ENCODE measurements at places on chromosomes 2 and 18.
A peak's percentile ranks its signal among the peaks of the same experiment; 100 is the strongest.

DNA sequence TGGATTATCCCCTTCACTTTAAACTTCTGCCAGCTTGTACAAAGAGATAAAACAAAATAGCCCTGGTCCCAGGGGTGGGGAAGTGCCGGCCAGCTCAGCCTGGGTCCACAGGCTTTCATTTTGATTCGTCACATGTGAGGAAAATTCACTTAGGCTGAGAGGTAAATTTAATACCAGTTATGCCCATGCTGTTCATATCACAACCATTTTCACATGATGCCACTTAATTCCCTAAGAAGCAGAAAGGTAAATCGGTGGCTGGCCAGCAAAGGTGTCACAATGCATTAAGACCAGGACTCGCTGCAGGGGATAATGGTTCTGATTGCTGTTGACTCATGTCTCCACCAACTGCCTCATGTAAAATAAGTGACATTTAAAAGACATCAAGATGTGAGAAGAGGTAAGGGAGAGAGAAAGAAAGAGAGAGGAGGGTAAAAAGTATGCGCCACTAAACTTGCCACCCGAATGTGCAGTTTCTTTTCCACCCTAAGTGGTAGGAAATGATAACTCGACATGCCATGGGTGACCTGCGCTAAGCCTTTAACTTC is 261.0 kb upstream of the SIX3 start:
- DNase-seq, result no peak

- no peak for DNase-seq
Observed at GRCh38 chr2:156779416-156780120, 343.4 kb downstream of the GPD2 start.

- DNase-seq, result no peak
Observed at GRCh38 chr2:216119146-216119545, 10.0 kb downstream of the XRCC5 start.

DNA sequence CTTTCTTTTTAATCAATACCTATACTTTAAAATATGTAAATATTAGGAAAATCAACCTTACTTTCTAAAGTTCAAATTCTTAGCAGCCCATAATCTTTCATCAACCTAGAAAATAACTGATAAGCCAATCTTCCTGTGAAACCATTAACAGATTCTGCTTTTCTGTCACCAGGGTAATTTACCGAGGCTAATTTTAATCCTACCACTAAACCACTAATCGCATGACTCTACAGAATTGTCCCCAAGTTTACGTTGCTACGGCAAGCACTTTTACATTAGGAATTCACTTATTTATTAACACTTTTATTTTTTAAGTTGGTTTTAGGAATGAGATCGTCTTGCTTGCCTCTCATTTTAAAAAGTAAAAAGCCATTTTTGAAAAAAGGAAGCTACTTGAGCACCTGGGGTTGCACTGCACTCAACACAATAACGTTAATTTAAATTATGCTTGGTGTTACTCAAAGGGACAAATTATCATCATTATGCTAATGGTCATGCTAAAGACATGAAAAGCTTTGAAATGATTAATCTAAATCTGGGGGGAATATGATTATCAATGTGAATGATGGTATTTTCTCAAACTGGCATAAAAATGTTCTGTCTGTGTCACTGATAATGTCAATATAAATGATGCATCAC is 10.2 kb downstream of the ZNF516 start:
- no peak for DNase-seq

GRCh38 chr18:41982942-41983660 is 28.1 kb downstream of the PIK3C3 start:
- no peak for DNase-seq

DNA sequence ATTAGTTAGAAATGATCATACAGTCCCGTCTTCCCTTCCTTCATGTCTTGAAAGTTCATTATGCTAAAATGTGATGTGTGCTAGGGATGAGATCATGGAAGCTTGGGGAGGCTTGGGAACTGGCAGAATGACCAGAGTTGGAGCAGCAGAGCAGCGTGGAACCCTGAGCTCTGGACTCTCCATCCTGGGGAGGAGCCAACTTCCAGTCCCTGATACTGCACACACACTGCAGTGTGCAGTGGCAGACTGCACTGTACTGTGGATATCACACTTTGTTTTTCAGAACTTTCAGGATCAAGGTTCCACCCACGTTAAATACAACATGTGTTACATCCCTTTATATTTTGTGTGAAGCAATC is 27.3 kb upstream of the GREB1 start:
- DNase-seq, result no peak

- no peak for DNase-seq
Observed at GRCh38 chr2:72129681-72130340, 17.9 kb downstream of the CYP26B1 start.

DNA sequence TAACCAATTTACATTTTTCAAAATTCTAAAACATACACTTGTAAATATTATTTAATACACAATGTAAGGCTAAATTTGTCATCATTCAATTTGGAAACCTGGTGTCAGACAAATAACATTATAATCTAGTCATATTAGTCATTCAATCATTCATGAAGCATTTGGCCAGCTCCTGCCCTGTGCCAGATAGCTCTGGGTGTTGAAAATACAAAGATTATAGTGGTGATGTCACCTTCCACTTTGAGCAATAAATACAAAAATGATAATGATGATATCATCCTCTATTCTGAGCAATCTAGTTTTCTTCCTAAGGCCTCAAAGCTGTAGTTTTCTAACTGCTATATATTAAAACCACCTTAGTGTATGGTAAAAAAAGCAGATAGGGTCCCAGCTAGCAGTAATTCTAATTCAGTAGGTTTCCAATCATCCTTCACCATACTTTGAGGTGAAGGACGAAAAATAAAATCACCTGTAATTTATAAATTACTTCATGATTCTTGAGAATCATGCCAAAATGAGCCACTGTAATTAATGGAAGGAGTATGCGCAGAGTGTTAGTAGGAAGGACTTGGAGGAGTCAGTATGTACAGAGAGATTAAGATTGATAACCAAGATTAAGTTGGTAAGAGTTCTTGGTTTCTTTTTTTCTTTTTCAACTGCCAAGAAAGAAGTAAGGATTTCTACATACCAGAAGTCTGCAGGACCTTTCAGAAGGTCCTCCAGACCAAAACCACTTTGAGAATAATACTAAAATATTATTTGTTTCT is 23.2 kb downstream of the MEMO1 start:
- peak; percentile 62 for DNase-seq

DNA sequence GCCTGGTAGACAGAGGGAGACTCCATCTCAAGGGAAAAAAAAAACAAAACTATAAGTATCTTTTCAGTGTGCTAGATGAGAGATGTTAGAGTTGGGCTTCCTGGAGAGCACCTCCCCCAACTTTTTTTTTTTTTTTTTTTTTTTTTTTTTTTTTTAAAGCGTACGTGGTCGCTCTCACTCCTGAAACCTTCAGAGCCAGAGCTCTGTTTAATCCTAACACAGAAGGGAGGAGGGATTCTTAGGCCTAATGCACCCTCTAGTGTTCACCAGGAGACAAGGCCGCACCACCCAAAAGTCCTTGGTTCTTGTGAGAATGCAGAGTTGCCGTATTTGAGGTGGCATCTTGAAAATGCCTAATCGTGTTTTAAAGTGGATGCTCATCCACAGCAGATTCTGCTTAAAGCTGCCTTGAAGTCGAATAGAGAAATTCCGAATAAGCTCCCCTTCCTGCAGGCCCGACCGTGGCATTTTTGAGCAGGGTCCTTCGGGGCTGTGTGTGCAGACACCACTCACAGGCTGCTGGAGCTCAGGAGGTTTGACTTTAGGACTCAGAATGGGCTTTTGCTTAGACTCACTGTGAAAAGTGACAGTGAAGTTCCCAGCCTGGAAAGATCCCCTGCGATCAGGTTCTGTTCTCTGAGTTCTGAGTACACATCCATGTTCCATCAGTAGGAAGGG is 252.6 kb downstream of the AGAP1 start:
- DNase-seq, result peak; percentile 86

DNA sequence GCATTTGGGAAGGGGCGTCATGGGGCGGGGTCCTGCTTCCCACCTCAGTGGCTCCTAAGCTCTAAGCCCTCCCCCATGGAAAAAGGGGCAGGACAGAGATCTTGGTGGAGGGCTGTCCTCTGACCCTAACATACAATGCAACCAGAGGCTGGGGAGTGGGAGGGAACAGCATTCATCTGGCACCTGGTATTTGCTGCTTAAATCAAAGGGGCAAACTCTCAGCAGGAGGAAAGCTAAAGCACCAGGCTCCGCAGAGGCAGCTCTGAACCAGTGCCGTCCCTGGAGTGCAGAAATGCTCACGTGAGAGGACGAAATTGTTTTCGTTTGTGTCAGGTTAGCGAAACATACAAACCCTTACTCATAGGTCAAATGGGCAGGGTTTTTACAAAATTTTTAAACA is 92.7 kb upstream of the PXDN start:
- peak; percentile 44 for DNase-seq

DNA sequence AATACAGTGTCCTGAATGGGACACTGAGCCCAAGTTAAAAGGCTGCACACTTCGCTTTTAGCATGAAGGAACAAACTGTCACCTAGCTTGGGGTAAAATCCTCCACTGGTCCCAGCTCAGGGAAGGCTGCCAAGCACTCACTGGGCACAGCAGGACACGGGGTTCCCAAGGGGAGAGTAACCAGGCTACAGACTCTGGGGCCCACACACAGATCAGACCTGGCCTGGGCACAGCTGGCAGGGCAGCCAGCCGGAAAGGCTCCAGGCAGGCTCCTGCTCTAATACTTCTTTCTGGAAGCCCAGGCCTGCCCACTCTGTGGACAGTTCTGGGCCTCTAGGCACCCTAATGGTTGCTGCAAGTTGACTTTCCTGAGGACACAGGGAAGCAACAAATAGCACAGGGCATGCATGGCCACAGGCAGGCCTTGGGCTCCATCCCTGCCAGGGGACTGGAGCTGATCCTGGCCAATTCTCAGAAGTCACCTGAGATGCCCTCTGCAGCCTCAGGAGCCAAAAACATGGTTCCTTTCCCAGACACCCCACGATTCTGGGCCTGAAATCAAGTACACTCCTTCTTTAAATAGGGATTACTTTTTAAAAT is 18.7 kb upstream of the SULT1C3 start:
- DNase-seq, result no peak

- no peak for DNase-seq
Observed at GRCh38 chr2:61015976-61016375, 1.5 kb upstream of the PEX13 start.

- DNase-seq, result peak; percentile 77
Observed at GRCh38 chr18:10139783-10140410, 226.1 kb downstream of the VAPA start.

- no peak for DNase-seq
Observed at GRCh38 chr2:128196026-128196425, 105.0 kb downstream of the UGGT1 start.

DNA sequence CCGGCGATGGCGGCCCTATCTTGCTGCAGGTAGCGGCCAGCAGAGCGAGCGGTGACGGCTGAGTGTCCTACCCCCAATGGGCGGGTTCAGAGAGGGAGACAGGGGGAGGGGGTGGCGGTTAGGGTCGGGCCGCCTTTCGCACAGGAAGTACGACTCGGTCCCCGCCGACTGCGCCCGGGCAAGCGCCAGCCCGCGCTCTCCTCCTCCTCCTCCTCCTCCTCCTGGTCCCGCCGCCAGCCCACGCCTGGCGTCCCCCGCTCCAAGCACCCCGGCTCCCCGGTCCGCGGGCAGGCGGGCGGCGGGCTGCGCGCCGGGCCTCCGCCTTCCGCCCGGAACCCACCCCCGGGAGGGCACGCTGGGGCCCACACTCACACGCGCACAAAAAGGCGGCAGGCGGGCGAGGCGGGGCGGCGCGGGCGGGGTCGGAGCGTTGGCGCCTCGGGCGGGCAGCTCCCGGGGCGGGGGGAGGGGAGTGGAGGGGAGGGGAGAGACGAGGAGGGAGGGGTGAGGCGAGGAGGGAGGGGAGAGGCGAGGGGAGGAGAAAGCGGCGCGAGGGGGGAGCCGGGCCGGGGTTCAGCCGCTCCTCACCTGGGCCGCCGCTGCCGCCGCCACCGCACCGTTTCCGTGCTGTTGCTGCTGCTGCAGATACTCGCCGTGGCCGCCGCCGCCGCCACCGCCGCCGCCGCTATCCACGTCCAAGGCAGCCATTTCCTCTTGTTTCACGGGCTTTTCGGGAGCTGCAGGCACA is 1.2 kb downstream of the SP3 start:
- DNase-seq, result peak; percentile 91

DNA sequence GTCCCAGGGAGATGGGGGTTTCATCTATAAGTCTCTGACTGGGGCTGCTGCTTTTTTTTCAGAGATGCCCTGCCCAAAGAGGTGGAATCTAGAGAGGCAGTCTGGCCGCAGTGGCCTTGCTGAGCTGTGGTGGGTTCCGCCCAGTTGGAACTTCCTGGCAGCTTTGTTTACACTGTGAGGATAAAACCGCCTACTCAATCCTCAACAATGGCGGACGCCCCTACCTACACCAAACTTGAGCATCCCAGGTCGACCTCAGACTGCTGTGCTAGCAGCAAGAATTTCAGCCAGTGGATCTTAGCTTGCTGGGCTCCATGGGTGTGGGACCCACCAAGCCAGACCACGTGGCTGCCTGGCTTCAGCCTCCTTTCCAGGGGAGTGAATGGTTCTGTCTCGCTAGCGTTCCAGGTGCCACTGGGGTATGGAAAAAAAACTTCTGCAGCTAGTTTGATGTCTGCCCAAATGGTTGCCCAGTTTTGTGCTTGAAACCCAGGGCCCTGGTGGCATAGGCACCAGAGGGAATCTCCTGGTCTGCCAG is 152.6 kb upstream of the CYP26B1 start:
- no peak for DNase-seq

DNA sequence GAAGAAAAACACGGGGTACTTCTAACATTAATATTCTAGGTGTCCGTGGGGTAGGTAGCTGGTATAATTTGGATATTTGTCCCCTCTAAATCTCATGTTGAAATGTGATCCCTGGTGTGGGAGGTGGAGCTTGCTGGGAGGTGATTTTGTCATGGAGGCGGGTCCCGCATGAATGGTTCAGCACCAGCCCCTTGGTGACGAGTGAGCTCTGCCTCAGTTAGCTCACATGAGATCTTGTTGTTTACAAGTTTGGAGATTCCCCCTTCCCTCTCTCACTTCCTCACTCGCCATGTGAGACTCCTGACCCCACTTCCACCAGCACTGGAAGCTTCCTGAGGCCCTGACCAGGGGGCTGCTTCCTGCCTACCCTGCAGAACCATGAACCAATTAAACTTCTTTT is 35.4 kb upstream of the DNER start:
- DNase-seq, result no peak

- no peak for DNase-seq
Observed at GRCh38 chr2:6917761-6918421, 679 bp downstream of the RNF144A start.

GRCh38 chr2:207230261-207231105 is 64.7 kb upstream of the KLF7 start:
- DNase-seq, result no peak

Data from AG20443 (cell line).